ENCODE measurements at places on chromosomes 3 and 15. TPM values are rescaled to one million over a fixed set of nuclear protein-coding genes. Genes with fewer than 3 reads are reported as not detected.

SUCLG2 gene
- 44.1 TPM for total RNA-seq

RUBCN gene
- total RNA-seq = 11.2 TPM

SLC12A6 gene
- total RNA-seq = 4.7 TPM

CHCHD4 gene
- 37.8 TPM for total RNA-seq
